ENCODE measurements at places on chromosomes 3 and 15.

DNA sequence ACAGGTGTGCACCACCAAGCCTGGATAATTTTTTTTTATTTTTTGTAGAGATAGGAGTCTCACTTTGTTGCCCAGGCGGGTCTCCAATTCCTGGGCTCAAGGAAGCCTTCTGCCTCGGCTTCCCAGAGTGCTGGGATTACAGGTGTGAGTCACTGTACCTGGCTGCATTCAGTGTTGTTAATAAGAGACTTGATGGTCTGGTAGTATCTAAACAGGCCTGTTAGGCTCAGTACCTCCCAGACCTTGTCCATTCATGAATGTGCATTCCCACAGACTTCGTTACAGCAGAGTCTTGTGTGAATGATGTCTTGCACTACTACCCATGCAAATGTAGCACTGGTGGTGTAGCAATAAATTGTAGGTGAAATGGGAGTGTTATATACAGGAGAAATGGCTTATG is 17.7 kb downstream of the CMTM8 start:
- DNase-seq, result no peak

DNA sequence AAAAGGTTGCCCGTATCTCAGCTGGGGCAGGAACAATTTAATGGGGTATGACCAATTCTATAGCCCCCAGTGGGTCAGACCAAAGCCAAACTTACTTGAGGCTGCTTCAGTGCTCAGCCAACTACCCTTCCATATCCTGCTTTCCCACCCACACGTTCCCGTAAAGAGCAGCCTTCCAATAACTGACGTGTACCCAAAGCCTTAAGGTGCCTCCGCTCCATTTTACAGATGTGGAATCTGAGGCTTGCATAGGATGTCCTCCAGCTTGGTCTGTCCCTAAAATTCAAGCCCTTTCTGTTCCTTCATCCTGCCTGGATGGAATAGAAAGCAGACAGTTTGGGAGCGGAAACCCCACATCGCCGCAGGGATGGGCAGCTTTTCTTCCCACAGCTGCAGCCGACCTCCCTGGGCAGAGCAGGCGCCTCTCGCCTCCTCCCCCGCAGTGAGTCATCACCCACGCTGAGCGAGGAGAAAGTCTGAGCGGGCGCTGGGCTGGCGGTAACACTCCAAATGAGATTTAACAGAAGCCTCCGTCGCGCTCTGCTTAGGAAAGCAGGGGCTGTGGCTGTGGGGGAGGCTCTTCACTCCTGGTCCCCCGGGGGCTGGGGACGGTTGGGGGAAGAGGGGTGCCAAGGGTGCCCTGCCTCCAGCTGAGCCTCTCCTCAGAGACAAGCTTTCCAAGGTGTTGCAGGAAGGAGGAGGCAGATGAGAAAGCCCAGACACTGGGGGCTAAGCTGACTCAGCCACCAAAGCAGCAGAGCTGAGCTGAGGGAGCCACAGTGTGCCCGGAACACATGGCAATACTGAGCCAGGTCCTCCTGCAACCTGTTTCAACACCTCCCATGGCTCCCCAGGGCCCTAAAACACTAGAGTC is 57.8 kb upstream of the HRH1 start:
- peak; percentile 91 for DNase-seq

DNA sequence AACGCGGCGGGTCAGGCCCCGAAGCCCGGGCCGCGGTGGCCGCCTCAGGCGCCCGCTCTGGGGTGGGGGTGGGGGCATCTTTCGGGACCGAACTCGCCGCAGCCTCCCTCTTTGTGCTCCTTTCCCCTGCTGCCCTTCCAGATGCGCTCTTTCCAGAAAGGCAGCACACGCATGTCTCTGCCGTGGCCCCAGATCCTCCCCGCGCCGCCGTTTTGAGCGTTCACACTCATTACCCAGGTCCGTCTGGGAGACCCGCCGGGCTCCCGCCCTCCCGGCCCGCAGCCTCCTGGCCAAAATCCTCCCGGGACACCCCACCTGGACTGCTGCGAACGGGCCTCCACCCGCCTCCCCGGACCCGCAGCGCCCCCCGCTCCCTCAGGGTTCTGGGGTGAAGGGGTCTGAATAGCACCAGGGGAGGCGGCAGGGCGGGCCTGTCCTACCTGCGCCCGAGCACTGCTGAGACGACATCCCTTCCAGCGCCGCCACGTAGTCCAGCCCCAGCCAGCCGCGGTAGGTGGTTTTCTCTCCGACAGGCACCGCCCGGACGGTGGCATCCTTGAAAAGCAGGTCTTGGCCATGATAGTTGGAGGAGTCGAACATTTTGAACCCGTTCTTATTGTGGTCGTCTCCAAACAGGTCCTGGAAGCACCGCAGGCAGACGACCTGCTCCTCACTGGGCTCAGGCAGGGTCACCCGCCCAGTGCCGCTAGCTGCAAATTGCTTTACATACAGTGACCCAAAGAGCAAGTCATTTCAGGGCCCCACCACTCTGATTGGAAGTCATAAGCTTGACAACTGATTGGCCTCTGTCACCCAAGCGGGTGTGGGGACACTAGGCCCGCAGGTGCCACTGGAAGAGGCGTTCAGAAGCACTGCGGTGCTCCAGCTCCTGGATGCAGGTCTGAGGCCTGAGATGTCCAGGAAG is 25.9 kb downstream of the MELTF start:
- DNase-seq, result no peak

GRCh38 chr3:170790647-170791046 is 79.3 kb downstream of the RPL22L1 start:
- DNase-seq, result no peak

DNA sequence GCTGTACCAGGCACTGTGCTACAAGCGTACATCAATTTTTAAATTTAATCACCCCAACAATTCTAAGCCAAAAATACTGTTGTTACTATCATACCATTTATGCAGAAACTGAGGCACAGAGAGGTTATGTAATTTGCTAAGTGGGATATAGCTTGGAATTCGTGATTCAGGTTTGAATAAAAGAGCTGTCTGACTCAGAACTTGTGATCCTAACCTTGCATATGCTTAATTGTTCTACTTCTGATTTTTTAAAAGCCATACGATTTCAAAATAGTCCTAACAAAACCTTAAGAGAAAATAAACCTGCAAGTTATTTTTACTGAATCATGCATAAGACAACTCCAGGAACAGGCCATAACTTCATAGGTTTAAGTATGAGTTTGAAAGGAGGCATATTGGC is 498.0 kb upstream of the CFAP20DC start:
- no peak for DNase-seq

GRCh38 chr15:30043211-30043655 is 39.5 kb upstream of the GOLGA8J start:
- DNase-seq, result peak; percentile 10

- no peak for DNase-seq
Observed at GRCh38 chr3:39494781-39495180, 27.3 kb downstream of the MOBP start.

GRCh38 chr3:59425942-59426341 is 376.1 kb upstream of the CFAP20DC start:
- DNase-seq, result no peak

GRCh38 chr3:61877359-61878138 is 316.2 kb downstream of the PTPRG start:
- DNase-seq, result peak; percentile 53

DNA sequence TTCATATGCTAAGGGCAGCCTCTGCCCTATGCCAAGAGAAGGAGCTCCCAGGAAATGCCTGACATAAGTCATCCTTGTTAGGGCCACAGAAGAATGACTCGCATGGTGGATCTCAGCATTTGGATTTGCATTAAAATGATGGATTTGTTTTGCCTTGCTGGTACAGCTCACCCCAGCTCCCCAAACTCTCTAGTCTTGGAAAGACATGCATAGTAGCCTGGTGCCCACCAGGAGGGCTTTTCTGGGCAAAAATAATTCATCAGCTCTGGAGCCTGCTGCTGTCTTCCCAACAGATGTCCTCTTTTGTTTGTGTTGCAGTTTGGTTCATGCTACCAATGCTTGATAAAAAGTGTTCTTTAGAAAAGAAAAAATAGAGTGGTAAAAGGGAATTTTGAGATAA is 833.0 kb downstream of the AGBL1 start:
- DNase-seq, result no peak

GRCh38 chr3:33581666-33582065 is 136.4 kb downstream of the CLASP2 start:
- DNase-seq, result no peak

DNA sequence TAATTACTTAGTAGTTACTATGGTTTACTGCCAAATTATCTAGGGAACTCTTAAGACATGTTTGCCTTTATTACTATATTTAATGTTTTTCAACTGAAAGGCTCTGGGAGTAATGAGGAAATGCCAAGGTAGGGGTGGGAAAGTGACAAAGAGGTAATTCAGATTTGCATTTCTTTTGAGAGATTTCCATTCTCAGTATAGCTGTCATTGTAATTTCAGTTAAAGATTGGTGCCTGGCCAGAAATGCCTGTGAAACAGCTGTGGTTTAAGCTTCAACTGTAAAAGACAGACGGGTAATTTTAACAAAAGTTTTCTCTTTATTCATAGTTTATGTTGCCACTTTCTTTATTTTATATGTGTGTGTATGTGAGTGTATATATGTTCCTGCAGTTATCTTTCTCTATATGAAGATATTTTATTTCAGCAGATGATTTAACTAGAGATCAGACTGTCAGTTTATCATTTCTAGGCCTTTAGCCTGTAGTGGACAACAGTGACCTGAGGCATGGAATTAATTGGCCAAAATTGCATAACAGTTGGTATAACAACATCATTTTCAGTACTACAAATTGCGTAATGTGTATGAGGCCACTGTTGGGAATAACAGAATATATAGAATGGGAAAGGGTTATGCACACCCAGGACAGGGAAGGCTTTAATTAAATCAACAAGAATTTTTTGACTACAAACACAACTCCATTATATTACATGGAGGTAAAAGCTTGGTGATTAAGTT is 119.0 kb downstream of the BBX start:
- DNase-seq, result peak; percentile 11

Measured in OCI-M1 (cell line).